H4 (cell line): ENCODE measurements at places on chromosomes 3 and 15.

DNA sequence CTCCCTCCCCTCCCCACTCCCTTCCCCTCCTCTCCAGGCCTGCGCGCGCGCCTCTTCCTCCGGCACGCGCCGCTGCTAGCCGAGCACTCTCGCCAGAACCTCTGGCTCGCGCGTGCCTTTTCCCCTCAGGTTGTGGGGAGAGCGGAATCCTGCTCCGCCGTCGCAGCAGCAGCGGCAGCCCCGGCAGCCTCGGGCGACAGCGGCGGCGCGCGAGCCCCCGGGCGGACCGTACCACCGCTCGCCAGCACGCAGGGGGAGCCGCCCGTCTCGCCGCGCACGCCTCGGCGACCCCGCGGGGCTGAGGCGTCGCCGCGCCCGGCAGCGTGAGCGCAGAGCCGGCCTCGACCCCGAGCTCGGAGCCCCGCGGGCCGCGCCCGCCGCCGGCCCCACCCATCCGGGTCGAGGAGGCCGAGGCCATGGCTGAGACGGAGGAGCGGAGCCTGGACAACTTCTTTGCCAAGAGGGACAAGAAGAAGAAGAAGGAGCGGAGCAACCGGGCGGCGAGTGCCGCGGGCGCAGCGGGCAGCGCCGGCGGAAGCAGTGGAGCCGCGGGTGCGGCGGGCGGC, at the start of gene CDV3:
TSS of gene CDV3 (plus strand) at position 58 of the 566 bp plus-strand sequence. CDS start at position 417, 359 bp downstream.
- no peak for DNase-seq

- no peak for DNase-seq
Observed at GRCh38 chr15:28944286-28944685, 58.5 kb downstream of the APBA2 start.

GRCh38 chr15:85527895-85528294, 147.5 kb downstream of the AKAP13 start:
- DNase-seq: no peak

DNA sequence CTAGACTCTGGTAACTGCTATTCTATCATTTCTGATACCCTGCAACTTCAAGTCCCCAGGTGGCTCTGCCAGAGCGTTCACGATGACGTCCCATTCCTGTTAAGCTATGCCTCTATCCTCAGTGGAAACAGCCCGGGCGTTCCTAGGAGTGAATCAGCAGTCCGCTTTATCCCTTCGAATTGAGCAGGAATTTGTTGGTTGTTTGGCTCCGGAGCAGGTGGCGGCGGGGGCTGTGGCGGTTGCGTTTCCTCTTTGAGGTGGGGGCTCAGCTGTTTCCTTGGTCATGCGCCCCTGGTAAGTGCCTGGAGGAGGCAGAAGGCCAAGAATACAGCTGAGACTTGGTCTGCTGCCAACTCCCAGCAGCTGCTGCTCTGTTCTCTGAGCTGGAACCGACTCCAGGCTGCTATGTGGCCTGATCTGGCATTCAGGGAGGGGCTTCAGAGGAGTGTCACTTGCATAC, 25.2 kb downstream of the ARPP21 start:
- DNase-seq: peak; percentile 6

GRCh38 chr3:9081184-9081818, 118.0 kb upstream of the RAD18 start:
- DNase-seq: no peak

DNA sequence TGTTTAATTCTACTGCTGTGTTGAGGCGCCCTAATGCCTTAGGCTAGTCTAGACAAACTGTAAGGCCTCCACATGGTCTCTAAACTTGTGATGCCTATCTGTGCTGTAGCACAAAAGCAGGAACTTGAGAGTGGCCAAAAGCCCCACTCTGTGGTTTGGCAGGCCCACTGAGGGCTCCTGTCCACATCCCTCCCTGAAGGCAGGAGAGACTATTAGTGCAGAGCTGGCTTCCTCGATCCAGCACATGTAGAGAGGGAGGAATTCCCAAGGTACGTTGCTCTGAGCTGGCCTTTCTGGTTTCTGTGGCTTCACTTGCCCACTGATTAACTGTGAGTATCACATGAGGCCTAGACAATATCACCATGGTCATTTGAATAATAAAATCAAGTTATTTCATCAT, 90.6 kb downstream of the POLR2M start:
- no peak for DNase-seq

DNA sequence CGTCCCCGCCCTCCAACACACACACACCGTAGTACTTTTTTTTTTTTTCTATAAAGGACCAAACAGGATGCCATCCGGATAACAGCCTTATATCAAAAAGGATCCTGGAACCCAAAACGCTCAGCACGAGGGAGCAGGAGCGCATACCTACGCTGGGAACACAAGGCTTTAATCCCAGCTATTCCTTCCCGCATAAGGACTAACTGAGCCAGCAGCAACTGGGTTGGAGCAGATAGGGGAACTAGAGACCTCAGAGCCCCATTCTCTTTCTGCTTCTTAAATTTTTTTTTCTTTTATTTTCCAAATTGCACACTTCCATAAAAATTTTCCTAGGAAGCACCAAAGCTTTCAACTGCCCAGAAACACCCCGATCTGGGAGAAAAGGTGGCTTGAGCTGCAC, 1.3 kb downstream of the TRANK1 start:
- DNase-seq: no peak

- DNase-seq: no peak
Observed at GRCh38 chr15:45747426-45747825, 112.6 kb downstream of the SQOR start.

- DNase-seq: no peak
Observed at GRCh38 chr15:84904419-84904818, 20.0 kb downstream of the SLC28A1 start.

- peak; percentile 55 for DNase-seq
Observed at GRCh38 chr15:39079296-39079847, 501.5 kb upstream of the THBS1 start.

DNA sequence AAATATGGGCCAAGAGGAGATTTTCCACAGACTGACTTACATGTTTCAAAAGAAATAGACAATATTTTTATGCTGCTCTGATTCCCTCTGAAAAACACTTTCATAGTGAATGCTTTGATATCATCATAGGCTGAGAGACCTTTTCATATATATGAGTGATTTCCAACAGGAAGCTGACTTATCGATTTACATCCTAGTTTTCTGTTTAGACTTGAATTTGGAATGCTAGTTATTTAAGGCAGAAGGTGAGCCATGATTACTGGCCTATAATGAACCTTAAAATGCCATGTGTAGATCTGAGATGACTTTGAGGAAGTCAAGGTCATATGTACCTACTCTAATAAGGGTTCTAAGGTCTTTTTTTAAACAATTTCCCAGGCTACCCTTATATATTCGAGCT, 1126.1 kb downstream of the ROBO1 start:
- DNase-seq: no peak

DNA sequence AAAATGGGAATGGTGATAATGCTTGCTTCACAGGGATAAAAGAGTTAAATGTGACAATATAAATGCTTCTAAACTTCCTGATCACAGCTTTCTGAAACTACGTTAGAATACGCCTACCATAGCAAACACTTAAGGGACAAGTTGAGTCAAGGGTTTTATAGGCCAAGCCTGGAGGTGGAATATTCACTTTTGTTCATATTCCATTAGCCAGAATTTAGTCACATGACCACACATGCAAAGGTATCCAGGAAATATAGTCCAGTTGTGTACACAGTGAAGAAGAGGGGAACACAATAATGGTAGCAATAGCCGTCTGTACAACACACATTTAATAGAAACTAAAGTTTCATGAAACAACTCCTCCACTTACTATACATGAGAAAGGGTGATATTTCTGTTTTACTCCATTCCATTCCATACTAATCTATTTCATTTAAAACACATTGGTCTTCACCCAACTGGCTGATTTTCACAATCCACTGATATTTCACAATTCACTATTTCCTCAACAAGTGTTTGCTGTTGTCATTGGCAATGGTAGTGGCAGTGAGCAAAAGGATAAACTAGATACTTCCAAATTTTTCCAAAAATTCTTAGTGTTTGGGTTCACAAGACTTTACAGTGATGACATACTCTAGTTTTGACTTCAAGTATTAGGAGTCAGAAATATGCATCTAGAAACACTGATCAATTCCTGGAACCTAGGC, 270.9 kb downstream of the ERC2 start:
- DNase-seq: no peak

DNA sequence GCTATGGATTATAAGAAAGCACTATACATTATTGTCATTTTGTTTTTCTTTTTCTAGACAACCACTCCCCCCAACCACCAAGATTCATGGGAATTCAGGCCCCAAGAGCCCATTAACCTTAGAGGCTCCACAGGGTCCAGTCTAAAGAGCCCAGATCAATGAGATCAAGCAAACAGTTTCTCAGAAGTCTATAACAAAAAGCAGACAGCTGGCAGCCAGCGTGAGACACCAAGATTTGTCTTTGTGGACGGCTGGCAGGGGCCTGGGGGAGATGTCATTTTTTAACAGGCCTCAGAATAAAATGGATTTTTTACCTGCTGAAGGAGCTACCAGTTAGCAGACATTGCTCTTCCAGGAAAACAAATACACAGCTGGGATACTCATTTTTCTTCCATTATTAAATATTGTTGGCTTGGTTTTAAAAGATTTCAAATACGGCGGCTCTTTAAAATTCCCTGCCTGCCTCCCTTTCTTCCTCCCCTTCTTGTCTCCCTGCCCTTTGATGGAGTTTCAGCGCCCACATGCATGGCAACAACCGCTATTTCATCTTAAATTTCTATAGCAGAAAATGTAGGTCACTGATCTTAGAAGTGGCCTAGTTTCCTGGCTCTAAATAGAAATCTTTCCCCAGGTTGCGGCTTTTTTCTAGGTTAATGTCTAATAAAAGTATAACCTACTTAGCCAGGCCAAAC, 130.6 kb downstream of the FAM174B start:
- DNase-seq: no peak

DNA sequence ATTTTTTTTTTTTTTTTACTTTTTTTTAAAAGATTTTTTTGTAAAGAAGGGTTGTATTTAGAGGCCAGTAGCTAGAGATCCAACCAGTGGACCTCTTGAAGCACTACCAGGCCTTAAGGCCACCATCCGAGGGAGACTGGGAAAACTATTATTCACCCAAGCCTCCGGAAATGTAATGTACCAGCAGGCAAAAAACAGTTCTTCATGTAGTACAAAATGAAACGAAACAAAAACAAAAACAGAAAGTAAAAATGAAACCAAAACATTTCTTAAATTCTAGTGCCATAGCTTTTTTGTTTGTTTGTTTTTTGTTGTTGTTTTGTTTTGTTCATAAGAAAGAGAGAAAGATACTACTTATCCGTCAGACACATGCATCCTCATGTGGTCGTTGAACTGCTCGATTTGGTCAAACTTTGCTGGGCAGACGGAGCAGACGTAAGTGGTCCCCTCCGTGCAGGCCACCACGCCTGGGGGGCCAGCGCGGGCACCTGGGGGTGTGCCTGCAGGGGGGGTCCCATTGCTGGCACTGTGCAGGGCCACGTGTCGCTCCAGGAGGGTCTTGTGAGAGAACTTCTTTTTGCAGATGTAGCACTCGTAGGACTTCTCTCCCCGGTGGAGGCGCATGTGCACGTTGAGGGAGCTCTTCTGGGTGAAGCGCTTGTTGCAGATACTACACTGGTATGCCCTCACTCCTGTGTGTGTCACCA, 45.0 kb downstream of the TIGIT start:
- DNase-seq: no peak

DNA sequence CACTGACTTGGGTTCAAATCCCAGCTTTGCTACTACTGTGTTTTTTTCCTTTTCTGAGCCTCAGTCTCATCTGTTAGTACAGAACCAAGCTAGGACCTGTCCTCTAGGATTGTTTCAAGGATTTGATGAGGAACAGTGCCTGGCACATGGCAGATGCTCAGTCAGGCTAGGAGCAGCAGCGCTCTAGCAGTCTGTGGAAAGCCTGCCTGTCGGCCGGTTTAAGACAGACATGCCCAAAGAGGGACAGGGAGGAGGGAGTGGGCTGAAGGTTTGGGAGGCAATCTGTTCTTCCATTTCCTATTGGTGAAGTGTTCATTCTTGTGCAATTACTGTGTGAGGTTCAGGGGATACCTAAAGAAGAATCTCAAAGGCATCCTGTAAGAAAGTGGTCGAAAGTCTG, 35.1 kb upstream of the RGMA start:
- DNase-seq: no peak

DNA sequence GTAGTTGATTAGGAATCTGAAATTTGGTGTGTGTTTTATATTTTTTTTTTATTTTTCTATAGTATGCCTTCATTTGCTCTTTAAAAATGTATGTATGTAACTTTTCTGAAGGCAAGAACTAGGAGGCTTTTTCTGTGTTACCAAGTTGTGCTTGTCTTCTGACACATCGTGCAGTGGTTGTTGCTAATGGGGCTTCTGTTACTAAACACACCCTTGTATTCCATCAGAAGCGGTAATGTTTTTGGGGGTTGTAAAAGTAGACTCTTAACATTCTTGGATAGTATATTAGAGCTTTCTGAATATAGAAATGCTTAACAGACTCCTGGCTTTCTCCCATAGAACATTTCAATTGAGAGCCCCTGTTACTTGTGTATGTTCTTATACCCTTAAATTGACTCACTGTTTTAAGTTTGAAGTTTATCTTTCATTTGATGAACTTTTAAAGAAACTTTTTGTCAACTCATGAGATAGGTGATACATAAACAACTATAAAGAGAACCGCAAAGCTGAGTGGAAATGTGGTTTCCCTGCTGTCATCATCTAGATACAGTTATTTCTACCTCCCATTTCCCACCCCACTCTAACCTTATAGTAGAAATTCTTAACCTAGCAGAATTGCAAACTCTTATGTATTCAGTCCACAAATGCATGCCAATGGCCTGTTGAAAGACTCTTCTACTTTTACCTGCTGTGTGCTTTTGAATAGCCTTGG, 2.5 kb downstream of the TIPARP start:
- no peak for DNase-seq

DNA sequence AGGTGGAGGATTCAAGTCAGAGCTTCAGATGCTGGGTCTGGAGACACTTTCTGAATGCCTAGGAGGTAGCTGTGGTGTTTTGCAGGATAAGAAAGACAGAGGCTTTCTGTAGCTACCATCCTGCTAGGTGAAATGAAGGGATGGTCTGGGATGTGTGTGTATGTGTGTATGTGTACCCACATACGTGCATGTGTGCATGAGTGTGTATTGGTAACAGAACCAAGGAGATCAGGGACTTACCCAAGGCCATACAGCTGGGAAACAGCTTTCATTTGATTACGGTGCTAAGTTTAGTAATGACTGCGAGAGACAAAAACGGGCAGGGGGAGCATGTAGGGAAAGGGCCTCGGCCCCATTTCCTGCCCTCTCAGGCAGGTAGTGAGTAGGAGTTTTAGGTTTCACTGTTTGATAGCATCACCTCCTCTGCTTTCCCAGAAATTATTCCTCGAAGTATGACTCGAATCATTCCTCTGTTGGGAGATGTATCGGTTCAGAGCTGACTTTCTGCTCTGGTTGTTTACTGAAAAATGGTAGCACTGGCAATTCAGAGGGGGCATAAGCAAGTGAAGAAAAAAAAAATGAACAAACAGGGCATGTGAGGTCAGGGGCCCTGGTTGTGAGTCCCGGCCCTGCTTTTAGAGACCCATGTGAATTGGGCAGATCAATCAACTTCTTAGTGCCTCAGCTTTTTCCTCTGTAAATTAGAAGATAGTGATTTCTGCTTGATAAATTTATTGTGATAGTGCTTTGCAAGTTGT, 130.7 kb downstream of the LPP start:
- DNase-seq: no peak
